ENCODE measurements at places on chromosomes 5 and 9. TPM values are rescaled to one million over a fixed set of nuclear protein-coding genes. Genes with fewer than 3 reads are reported as not detected.

BTNL8 gene
- 0.27 TPM for total RNA-seq

- no peak for DNase-seq
Observed at GRCh38 chr5:32686799-32687498, 24.2 kb upstream of the NPR3 start.

DNA sequence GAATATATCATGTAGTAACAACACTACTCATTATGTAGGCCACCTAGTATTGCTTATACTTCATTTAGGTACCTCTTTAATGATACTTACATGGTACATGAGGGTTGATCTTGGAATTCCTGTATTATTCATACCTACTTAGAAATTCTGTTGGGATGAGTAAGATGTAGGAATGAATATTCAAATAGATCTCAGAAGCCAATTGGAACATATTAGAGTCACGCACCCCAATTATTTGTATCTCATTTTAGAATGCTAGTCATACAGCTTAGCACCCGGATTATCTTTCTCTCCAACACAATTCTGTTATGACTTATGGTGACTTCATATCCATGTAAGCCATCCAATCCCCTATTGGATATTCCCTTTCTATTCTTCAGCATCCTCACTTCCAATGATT is 106.7 kb upstream of the SH3GL2 start:
- no peak for DNase-seq

GRCh38 chr9:69376651-69377050 is 51.6 kb downstream of the ENTREP1 start:
- DNase-seq: peak; percentile 68

DNA sequence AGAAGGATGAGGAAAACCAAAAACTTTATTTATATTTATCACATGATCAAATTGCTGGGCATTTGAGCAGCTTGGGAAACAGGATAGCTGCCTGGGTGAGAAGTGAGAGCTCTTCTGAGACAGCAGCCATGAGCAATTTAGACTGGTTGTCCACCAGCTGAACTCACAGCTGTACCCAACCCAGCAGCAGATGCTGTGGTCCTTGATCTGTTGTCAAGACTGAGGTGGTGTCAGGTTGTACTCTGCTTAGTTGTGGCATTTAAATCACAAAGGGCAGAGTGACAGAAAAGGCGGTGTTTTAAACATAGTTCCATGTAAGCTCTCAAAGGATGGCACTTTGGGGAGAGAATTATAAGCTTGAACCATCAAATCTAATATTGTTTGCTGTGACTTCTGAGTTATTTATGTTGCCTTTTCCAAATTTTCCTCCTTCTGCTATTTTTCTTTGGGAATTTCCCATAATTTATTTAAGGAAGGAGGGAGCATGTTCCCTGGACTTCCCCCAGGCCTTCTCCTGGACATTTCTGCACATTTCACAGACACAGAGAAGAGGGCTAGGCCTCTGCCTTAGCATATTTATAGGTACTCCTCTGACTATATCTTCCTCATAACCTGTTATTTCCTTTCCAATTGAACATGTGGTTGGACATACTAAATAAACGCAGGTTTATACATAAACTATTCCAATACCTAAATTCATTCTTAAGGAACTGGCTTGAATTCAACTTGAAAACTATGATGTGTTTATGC is 117.7 kb upstream of the FER start:
- DNase-seq: no peak

CFAP90 gene
- not detected for total RNA-seq

DNA sequence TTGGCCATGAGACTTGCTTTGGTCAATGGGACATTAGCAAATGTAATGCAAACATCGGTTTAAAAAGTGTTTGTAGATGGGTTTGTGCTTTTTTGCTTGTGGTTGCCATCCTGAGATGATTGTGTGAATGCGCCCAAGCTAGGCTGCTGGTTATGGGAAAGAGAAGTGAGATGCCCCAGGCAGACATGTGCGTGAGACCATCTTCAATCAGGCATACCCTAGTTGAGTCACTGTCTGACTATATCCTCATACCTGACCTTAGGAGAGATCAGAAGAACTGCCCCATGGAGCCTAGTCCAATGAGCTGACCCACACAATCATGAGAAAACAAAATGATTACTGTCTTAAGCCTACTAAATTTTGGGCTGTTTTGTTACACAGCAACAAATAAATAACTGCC is 36.8 kb upstream of the ZNF608 start:
- no peak for DNase-seq

GRCh38 chr9:94630833-94631232 is 8.5 kb downstream of the FBP1 start:
- DNase-seq: no peak
